ENCODE measurements at places on chromosomes 1 and 21.

DNA sequence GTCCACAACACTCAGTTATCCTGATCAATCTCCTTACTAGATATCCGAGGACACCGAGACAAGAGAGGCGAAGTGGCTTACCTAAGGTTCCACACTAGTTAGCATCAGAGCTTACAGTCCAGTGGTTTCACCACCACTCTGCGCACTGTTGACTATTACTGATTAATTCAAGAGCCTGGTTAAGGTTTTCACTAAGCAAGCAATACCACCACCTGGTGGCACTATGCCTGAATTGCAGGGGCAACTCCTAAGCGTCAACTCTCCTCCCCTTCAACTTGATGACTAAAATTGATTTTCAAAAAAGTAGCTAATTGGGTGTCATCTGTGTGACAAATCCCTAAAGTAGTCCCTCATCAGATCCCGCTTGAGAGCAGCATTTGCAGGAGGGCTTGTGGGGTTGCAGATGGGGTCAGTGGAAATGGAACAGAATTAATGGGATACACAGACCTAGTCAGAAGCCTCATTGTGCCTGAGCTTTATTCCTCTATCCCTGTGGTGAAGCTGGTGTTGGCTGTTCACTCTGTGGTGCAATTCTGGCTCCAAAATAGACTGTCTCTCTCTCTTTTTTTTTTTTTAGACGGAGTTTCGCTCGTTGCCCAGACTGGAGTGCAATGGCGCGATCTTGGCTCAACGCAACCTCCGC is 9.1 kb downstream of the TTC22 start:
- no peaks in the 10 kb centered on the region for H3K27me3 ChIP-seq
- DNase-seq: peak; percentile 63
- peaks cover 3% of the 10 kb centered on the region for H3K4me1 ChIP-seq
- H3K4me3 ChIP-seq: no peak overlapping the region
- H3K27ac ChIP-seq: no peak overlapping the region
- H3K36me3 ChIP-seq: peaks cover 49% of the 10 kb centered on the region

GRCh38 chr1:82445132-82445531 is 644.4 kb downstream of the ADGRL2 start:
- DNase-seq: no peak
- H3K4me3 ChIP-seq: no peak overlapping the region
- no peak overlapping the region for H3K27ac ChIP-seq
- H3K4me1 ChIP-seq: no peaks in the 10 kb centered on the region
- H3K36me3 ChIP-seq: no peaks in the 10 kb centered on the region

DNA sequence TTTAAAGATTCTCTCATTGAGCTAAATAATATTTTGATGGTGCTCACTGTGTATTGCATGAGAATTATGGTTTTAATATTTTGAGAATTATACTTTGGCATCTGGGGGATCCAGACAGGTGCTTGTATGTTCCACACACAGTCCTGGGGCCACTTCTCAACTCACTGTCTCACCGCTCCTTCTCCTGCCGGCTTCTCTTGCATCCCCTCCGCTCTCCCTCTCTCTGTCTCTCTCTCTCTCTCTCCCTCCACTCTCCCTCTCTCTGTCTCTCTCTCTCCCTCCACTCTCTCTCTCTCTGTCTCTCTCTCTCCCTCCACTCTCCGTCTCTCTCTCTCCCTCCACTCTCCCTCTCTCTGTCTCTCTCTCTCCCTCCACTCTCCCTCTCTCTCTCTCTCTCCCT is 32.2 kb upstream of the ZC3H12A start:
- no peaks in the 10 kb centered on the region for H3K4me1 ChIP-seq
- no peaks in the 10 kb centered on the region for H3K27me3 ChIP-seq
- H3K27ac ChIP-seq: no peak overlapping the region
- no peak for DNase-seq
- no peak overlapping the region for H3K4me3 ChIP-seq
- no peaks in the 10 kb centered on the region for H3K36me3 ChIP-seq

DNA sequence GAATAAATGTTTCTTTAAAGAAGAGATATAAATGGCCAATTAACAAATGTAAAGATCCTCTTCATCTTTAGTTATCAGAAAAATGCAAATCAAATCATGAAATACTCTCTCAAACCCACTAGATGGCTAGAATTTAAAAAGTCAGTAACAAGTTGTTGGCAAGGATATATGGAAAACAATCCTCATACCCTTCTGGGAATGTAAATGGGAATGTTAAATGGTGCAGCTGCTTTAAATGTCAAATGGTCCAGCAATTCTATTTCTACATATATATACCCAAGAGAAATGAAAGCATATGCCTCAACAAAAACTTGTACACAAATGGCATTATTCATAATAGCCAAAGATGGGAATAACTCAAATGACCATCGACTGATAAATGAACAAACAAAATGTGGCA is 283.5 kb downstream of the RWDD3 start:
- H3K27ac ChIP-seq: no peak overlapping the region
- H3K36me3 ChIP-seq: no peaks in the 10 kb centered on the region
- no peaks in the 10 kb centered on the region for H3K4me1 ChIP-seq
- DNase-seq: no peak
- no peaks in the 10 kb centered on the region for H3K27me3 ChIP-seq
- no peak overlapping the region for H3K4me3 ChIP-seq

DNA sequence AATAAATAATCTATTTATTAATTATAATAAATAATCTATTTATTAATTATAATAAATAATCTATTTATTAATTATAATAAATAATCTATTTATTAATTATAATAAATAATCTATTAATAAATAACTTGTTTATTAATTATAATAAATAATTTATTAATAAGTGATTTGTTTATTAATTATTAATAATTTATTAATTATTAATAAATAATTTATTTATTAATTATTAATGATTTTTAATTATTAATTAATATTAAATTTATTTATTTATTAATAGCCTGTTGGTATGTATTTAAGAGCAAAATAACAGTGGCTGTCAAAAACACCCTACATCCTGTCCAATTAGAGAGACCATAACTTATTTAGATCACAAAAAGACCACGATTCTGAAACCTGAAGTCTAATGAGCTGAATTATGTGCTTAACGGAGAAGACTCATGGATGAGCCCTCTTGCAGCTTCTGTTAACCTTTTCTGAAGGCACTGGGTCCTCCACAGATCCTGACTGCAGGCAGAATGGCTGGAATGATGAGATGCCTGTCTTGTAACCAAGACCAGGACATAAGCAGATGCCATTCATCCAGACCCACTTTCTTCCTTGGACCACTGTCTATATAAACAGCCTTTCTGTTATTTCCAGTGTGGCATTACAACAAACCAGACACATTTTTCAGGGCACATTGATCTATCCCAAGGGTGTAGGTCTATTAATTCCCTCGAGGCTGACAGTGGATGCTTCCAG is 134.2 kb downstream of the SETD4 start:
- no peak overlapping the region for H3K27ac ChIP-seq
- no peaks in the 10 kb centered on the region for H3K4me1 ChIP-seq
- no peaks in the 10 kb centered on the region for H3K36me3 ChIP-seq
- peak; percentile 2 for DNase-seq
- peaks cover 3% of the 10 kb centered on the region for H3K27me3 ChIP-seq
- H3K4me3 ChIP-seq: no peak overlapping the region
